ENCODE measurements at places on chromosomes 4 and X.
A peak's percentile ranks its signal among the peaks of the same experiment; 100 is the strongest.

DNA sequence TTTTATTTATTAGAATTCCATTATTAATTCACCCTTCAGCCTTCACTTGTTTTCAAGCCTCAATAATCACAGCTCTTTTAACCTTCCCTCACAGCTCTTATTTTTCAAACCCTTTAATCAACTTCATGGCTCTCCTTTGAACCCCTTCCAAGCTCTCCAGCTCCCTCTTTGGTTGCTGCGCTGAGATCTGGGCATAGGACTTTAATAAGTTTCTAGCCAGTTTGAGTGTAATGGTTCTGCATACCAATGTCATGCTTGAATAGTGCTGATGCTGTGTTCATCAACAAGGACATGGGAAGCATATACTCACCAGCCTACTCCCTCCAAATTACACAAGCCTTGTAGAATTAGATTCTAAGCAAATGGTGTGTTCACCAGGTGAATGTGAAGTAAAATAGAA lies 3.5 kb upstream of the RNF212 start:
- no peak for DNase-seq

GRCh38 chr4:10040049-10040892 lies 19.0 kb upstream of the SLC2A9 start:
- no peak for DNase-seq

- no peak for DNase-seq
Observed at GRCh38 chrX:13026877-13027652, 17.4 kb downstream of the FAM9C start.

- DNase-seq = peak; percentile 65
Observed at GRCh38 chr4:142817442-142817841, 28.7 kb downstream of the INPP4B start.

DNA sequence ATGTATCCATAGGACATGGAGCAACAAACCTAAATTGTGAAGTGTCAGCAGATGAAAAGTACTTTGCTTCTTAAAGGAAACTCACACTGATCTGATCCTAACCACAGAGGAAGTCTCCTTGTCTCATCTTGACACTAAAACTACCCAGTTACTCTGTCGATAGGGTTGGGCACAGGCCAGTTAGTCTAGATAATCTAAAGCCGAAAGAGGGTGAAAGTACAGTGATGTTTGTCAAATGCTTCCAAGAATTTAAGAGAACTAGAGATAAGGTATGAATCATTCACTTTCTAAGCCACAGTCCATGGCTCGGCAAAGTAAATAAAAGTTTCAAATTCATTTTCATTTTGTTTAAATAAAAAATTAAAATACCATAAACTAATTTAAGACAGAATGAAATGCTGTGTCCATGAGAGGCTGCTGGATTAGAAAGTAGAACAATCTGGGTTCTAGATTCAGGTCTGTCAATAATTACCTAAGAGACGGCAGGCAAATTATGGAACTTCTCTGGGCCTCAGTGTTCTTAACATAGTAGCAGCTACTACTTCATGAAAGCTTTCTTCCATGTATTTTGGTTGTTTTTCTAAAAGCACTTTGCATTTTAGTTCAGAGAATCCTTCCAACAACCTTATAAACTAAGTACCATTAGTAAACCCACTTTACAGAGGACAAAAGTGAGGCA lies 176.7 kb downstream of the LDB2 start:
- DNase-seq = no peak

DNA sequence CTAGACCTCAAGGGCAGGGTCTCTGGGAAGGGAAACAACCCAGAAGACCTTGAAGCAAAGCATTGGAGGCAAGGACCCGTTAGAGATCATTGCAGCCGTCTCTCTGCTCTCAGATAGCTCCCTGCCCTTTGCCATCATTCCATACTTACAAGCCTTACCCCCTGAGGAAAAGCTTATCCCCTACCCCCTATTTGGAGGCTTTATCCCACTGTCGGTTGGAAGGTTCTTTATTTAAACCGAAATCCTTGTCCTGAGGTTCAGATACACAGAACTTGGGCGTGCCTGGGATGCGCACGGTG lies 84.4 kb downstream of the EFNB1 start:
- DNase-seq = no peak

GRCh38 chrX:23127586-23127985 lies 127.8 kb downstream of the DDX53 start:
- no peak for DNase-seq

DNA sequence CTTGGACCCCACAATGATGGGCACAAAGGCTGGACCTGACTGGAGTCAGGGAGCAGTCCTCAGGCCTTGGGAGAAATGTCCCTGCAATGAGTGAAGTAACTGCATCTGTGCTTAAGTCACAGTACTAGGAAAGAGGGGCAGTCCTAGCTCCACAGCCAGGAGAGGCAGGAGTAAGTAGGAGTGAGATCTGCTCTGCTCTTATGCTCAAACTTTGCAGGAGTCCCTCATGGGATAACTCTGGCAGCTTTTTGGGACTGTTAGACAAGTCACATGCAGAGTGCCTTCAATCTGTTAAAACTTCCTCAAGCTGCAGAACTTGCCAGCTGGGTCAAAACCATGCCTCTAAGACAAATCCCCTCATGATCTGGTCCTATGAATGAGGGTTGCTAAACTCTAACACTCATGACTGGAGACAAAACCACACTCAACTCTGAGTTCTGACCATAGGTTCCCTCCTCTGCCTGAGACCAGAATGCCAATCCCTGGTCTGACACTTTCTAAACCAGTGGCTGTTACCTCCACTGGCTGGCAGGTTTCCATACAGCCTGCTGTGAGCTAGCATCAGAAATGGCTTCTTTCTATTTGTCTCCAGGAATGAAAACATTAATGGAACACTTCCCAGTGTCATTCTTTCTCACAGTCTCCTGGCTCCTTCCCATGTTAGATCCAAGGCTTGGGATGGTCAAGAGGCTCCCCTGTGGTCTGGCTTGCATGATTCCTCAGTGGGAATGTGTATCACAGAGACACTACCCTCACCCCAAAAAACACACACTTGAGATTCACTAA lies 819.3 kb downstream of the PCDH7 start:
- DNase-seq = no peak

- no peak for DNase-seq
Observed at GRCh38 chr4:1154126-1154522, 18.3 kb downstream of the SPON2 start.

DNA sequence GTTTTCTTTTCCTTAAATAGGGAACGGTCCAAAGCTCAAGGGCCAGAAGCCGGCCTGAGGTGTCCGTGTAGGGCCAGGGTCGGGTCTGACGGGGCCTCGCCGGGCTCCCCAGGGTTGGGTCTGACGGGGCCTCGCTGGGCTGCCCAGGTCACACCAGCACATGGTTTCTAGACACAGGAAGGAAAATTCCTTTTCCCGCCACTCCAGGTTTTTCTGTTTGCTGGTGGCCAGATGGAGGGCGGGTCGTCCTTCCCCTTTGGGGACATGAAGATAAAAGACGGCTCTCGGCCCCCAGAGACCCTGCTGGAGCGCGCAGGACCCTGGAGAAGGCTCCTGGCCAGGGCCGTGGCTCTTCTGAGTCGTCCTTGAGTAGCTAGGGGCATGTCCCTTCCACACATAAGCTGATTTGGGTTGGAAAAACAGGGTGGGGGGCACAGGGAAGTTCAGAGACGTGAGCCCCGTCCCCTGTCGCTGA lies 35.1 kb downstream of the PIGG start:
- DNase-seq = no peak

DNA sequence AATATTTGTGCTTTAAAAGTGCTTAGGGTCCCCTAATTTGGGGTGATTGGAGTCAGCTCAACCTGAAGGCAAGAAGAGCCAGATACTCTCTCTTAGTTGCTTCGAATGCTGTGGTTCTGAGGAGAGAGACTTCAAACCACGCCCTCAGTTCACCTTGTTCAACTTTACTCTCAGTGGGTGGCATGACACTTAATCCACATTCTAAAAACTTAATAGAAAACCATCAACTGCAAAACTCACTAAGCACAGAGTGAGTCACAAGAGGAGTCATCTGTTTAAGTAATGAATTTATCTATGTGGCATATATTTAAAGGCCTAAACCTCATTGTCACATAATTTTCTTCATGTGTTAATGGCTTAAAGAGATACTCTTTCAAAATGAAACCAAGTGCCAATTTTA lies 99.5 kb upstream of the SLC4A4 start:
- no peak for DNase-seq

DNA sequence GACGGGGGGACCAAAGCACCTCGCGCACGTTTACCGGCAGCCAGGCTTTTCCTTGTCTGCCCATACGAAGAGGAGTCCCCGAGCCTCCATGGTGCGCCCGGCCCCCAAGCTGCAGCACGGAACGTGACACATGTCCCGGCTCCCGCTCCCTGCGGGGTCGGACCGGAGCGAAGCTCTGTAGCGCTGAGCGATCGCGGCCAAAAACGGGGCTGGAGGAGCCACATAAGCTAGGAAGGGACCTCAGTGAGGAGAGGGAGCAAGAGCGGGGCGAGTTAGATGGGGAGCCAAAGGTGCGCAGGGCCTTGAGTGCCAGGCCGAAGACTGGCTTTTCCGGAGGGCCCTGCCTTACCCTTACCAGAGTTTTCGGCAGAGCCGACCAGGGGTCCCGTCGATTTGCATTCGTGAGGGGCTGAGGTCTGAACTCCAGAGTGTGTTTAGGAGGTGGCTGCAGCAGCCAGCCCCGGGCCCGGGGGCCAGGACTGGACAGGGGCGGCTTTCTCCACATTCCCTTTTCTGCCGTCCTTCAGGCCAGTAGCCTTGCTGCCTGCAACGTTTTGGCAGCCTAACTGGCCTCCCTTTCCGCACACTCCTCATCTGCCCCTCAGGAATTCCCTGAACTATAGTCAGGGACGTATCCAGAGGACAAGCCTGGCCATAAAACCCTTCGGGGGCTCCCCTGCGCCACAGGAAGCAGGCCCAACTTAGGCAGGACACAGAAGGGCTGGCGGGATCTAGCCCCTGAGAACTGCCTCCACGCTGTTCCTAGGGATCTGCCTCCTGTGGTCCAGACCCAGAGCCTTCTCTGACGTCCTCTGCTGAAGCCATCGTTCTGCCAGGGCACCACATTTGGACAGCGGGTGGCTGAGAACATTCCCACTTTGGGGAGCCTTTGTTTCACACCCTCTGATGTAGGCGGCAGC lies 689 bp downstream of the SSR4 start:
- no peak for DNase-seq
